ENCODE measurements at places on chromosomes 4 and X. TPM values are rescaled to one million over a fixed set of nuclear protein-coding genes. Genes with fewer than 3 reads are reported as not detected.

DNA sequence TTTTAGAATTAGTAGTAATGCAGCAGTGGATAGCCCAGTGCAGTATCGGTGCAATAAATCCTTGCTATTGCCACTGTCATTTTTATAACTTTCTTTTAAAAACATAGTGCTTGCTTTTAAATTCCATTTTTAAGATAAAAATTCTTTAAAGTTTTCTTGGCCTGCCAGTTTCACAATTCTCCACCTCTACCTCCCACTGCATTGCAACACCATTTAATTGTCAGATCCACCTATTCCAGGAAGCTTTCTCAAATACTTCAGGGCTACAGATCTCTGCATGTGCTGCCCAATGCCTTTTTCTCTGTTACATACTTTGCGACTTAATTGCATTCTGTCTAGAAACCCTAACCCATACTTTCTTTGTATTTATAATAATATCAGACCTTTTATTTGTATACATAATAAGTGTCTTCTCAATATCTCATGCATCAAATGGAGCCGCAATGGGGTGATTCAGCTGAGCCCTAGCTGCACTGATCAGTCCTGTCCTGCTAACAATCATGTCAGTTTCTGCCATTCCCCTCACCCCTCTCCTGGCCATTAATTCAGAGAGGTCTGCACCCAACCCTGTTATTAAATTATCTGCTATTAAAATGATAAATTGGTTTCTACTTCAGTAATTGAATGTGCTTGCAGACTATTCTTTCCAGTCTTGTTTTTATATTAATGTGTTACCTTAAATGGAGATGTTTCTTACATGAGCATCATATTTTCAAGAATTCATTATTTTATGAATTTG lies 193.1 kb downstream of the SLIT2 start:
- no peak for DNase-seq

The OTUD6A gene
- not detected for total RNA-seq

The NPY1R gene
- total RNA-seq: 0.39 TPM

- DNase-seq: no peak
Measured at GRCh38 chr4:84220990-84221389, 278.1 kb downstream of the NKX6-1 start.

The FHDC1 gene
- 1.8 TPM for total RNA-seq

The PHF8 gene
- 28.0 TPM for total RNA-seq

DNA sequence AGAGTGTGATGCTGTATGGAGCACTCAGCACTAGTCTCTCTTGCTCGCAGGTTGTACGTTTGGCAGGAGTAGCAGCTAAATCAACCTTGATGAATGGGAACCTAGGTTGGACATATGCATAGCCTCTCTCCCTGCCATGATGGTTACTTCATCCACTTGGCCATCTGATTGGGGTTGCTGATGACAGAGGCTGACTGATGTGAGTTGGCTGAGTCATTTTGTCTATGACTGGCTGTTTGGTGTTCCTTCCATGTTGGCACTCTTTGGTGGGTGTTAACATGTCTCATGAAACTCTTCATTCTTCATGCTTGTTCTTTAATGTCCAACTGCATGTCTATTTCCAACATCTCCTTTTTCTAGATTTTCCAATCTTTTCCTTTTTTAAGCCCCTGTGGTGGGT lies 31.6 kb upstream of the SPARCL1 start:
- DNase-seq: no peak

DNA sequence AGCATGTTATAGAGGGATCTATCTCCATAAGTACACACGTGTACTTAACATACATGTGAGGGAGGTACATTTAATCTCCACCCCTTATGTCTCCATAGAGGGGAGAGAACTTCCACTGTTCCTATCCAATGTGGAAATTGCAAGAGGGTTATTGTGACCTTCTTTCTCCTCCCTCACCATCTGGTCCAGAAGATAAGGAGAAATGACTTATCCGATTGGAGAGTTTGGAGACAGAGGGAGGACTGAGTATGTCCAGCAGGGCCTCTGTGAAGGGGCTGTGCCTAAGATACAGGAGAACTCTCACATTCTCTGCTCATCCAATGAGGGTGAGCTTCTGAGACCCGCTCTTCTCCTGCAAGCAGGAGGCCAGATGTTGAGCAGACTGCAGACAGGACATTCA lies 113.1 kb downstream of the QDPR start:
- no peak for DNase-seq

GRCh38 chr4:164383358-164384220 lies 370.3 kb upstream of the SMIM31 start:
- DNase-seq: no peak

DNA sequence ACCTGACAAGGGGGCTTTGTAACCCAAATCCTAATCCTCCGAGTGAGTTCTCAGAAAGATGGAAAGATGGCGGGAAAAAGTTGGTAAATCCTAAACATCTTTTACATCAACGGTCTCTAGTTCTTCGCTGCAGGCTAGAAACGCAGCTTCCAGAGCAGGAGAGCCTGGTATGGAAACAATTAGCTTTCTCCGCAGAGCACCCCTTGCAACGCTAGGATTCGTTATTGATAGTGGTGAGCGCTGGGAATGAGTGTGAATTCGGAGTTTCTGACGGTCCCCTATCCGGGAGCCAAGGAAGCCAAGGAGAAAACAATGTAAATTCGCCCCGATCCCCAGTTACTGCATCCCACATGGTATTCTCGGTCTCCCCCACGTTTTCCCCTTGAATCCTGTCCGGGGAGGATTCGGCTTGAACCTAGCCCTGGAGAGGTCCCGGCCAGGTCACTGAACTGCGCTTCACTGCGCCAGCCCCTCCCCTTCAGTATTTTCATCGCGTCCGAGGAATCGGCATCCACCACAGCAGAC lies 4.7 kb upstream of the NEUROG2 start:
- DNase-seq: no peak

The C4orf50 gene
- not detected for total RNA-seq

- no peak for DNase-seq
Measured at GRCh38 chrX:106932960-106933537, 12.8 kb downstream of the CLDN2 start.

GRCh38 chr4:72107456-72107855 lies 75.7 kb downstream of the NPFFR2 start:
- no peak for DNase-seq

DNA sequence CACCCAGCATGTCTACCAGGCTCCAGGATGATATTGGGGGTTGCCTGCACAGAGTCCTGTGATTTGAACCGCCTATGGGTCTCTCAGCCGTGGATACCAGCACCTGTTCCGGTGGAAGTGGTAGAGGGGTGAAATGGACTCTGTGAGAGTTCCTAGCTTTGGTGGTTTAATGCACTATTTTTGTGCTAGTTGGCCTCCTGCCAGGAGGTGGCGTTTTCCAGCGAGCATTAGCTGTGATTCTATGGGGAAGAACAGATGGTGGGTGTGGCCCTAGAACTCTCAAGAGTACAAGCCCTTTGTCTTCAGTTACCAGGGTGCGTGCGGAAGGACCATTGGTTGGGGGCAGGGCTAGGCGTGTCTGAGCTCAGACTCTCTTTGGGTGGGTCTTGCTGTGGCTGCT lies 316.9 kb upstream of the AMOT start:
- DNase-seq: no peak

- peak; percentile 40 for DNase-seq
Measured at GRCh38 chr4:142984871-142985585, 138.9 kb upstream of the INPP4B start.

The TBC1D19 gene
- total RNA-seq: 25.4 TPM

DNA sequence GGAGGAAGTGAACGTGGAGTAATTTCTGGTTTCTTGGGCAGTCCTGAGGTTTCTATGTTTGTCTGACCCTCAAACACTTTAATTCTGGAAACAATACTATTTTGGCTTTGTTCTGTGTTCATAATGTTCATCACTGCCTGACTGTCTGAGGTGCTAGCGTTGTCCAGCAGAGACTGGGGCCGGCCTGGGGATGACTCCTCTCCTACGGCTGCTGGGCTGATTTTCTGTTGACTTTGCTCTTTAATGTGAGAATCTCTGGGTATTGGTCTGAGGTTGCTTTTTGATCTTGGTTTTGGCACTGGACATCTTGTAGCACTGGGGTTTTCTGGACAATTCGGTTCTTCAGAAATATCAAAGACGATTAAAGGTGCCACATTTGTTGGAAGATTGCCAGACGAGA lies 75.8 kb downstream of the RPS3A start:
- DNase-seq: no peak

The SMPX gene
- 0.59 TPM for total RNA-seq

DNA sequence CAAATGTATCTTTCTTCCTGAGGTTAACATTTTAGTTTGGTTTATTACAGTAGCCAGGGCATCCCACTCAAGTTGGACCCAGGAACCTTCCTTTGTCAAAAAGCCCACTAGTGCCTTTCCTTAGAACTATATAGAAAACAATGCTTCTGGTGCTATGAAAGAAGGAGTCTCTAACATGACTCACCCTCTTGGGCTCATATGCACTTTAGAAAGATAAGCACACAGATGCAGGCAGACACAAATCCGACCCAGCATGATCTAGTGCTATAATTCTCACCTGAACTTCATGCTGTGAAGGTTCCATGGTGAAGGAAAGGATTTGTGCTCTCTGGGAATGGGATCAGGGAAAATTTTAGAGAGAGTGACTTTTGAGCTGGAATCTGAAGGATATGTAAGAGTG lies 289.4 kb downstream of the ANKRD50 start:
- DNase-seq: no peak

The SUPT20HL1 gene
- not detected for total RNA-seq

- peak; percentile 3 for DNase-seq
Measured at GRCh38 chr4:52979020-52979419, 116.9 kb downstream of the RASL11B start.

The TLL1 gene
- total RNA-seq: 0.37 TPM

DNA sequence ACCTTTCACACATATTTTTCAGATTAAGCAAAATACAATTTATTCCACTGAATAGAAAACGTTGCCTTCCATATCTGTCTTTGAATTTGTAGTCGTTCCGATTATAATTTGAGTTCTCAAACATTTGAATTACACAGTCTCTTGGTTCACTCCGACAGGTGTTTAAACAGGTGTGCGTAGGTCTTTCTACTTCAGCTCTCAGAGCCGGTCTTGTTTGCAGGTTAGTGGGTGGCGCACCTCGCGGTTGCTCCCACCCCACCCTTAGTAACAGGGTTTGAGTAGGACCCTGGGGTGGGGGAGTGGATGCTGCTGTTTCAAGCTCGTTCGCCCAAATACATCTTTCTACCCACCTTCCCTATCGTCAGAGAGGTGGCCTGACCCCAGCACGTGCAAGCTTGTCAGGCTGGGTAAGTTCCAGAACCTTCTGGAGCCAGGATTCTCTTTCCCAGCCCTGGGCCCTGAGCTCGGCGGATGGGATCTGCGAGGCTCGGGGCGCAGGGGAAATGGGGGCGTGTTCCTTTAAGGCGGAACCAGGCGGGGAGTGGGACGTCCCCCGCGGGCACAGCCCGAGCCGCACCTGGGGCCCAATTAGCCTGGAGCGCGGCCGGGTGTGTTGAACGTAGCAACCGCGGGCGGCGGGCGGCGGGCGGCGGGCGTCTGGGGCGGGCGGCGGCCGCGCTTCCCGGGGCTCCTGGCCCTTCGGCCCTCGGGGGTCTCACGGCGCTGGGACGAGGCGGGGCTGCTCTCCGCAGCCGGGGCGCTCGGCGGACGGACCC lies at the start of gene FAM149A:
Gene FAM149A (plus strand): TSS at position 591 of the 776 bp plus-strand sequence.
- DNase-seq: peak; percentile 19

- DNase-seq: no peak
Measured at GRCh38 chr4:24768006-24768405, 27.4 kb upstream of the SOD3 start.

GRCh38 chr4:144300616-144301015 lies 160.1 kb upstream of the GYPA start:
- DNase-seq: no peak

Data from HCT116 (cell line).